ENCODE measurements at places on chromosomes 1 and 21. TPM values are rescaled to one million over a fixed set of nuclear protein-coding genes. Genes with fewer than 3 reads are reported as not detected.
A peak's percentile ranks its signal among the peaks of the same experiment; 100 is the strongest.

DNA sequence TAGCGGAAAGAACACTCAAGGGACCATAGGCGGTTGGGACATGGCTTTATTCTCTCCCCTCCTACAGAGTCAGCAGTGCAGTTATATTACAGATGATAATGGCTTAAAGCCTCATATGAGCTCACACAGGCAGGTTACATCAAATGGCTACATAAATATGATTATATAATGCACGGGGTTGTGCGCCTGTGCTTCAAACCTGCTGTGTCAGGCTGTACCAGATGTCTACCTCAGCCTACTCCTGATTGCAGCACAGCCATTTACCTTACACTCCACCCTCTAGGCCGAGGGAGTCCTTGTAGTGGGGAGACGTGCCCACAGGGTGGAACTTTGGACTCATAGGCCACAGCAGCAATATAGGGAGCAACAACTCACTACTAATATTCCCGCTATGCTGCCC lies 16.4 kb upstream of the TBX19 start:
- no peak overlapping the region for H3K4me3 ChIP-seq
- H3K4me1 ChIP-seq, result peaks cover 15% of the 10 kb centered on the region
- H3K27ac ChIP-seq, result no peak overlapping the region
- DNase-seq, result no peak
- H3K27me3 ChIP-seq, result no peaks in the 10 kb centered on the region

DNA sequence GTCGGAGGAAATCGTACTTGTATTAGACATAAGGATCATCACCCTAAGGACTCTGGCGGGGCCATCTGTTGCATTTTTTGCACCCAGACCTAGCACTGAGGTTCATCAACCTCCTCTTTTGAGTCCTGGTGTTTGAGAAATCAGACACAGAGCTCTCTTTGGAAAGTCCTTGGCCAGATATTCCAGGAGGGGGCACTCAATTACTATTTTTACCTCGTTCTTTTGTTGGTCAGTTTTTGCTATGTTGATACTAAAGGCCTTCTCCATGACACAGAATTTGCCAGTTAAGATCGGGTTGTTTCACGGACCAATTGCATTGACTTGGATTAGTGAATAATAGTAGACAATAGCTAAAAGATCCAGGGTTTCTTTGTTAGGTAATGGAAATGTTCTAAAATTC lies 711.2 kb downstream of the KCNT2 start:
- H3K4me1 ChIP-seq, result no peaks in the 10 kb centered on the region
- DNase-seq, result no peak
- no peak overlapping the region for H3K27ac ChIP-seq
- no peaks in the 10 kb centered on the region for H3K36me3 ChIP-seq
- no peaks in the 10 kb centered on the region for H3K27me3 ChIP-seq
- no peak overlapping the region for H3K4me3 ChIP-seq

- peak overlapping the region; percentile 24 for H3K27ac ChIP-seq
- H3K4me3 ChIP-seq, result no peak overlapping the region
- no peaks in the 10 kb centered on the region for H3K27me3 ChIP-seq
- H3K4me1 ChIP-seq, result peaks cover 29% of the 10 kb centered on the region
These were observed 23.8 kb upstream of the PPP1R15B start for GRCh38 chr1:204435381-204435831.

DNA sequence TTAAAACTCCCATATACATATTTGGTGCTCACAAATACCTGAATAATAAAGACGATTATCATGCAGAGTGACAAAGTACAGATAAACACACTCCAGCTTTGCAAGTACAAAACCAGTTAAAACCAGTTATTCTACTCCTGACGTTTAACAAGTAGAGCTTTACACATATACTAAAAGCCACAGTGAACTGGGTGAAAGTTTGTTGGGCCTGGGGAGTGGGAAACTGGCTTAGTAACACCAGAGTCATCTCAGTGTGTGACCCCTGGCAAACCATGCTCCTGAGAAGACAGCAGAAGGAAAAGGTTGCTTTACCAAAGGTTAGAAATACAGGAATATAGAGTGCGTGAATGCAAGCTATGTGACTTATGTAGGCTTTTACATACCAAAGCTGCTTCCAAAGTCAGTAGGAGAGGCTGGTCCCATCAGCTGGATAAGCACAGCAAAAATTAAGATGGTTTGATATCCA lies 148.1 kb downstream of the NRIP1 start:
- no peaks in the 10 kb centered on the region for H3K27me3 ChIP-seq
- H3K4me3 ChIP-seq, result no peak overlapping the region
- no peak overlapping the region for H3K27ac ChIP-seq
- no peaks in the 10 kb centered on the region for H3K4me1 ChIP-seq
- no peak for DNase-seq

DNA sequence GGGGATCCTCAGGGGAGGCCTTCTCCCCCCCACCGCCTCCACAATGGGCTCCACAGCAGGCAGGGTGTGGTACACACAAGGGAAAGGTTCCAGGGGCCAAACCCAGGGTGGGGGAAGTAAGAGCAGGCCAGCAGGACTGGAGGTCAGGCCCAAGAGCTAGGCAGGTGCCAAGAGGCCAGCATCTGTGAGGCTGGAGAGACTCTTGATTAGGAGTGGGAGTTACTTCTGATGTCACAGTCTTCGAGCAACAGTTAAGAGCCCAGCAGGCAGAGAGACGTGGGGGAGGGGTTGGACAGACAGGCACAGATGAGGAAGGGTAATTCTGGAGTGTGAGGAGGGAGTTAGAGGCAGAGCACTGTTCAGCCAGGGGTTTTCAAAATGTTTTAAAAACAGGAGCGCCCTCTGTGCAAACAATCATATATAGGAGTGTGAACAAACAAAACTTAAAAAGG lies 55.8 kb downstream of the SLC9A1 start:
- peaks cover 5% of the 10 kb centered on the region for H3K36me3 ChIP-seq
- H3K27ac ChIP-seq, result peak overlapping the region; percentile 14
- no peak overlapping the region for H3K4me3 ChIP-seq
- peaks cover 7% of the 10 kb centered on the region for H3K4me1 ChIP-seq
- no peak for DNase-seq

DNA sequence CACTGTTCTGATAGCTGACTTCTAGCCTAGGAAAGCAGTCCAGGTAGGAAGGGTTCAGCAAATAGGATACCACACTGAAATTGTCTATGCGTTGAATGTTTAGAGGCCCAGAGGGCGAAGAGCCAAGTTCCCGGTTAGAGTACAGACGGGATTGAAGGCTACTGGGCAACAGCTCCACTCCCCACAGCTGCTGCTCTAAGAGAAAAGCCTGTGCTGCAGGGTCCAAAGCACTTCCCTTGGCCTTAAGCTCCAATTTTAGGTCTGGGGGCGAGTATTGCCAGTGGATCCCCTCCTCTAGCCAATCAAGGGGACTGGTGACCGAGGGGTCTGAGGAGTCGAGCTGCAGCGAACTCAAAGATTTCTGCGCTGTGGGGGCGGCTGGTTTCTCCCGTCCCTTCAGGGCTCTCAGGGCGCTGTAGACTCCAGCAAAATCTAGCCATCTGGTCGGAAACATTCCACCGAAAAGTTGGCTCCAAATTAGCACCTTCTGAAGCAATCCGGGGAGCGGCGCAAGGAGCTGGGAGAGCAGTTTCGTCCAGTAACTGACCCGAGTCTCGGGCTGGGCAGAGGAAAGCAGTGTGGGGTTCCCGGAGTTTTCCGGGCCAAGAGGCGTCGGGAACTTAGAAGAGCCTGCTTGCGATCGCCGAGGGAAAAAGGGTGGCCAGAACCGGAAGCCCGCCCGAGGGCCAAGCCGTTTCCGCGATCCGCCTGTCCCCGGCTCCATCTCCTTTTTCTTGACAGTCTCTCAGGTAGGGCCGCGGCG lies 748 bp downstream of the PPP1R15B start:
- H3K4me1 ChIP-seq, result peaks cover 12% of the 10 kb centered on the region
- peak overlapping the region; percentile 99 for H3K4me3 ChIP-seq
- DNase-seq, result peak; percentile 62
- no peaks in the 10 kb centered on the region for H3K27me3 ChIP-seq
- H3K36me3 ChIP-seq, result peaks cover 49% of the 10 kb centered on the region
- H3K27ac ChIP-seq, result peak overlapping the region; percentile 98

LHX8 gene
- total RNA-seq, result not detected

FBXO2 gene
- 2.5 TPM for total RNA-seq

Measured in activated CD4-positive, alpha-beta memory T cell treated with anti-CD3 and anti-CD28 coated beads for 36 hours (primary cell).